Peyer's patch (tissue), 4 donors: ENCODE measurements at places on chromosomes 1 and 21.
A peak's percentile ranks its signal among the peaks of the same experiment; 100 is the strongest.

- no peak for DNase-seq
Observed at GRCh38 chr1:98221923-98222322, 301.1 kb upstream of the DPYD start.

DNA sequence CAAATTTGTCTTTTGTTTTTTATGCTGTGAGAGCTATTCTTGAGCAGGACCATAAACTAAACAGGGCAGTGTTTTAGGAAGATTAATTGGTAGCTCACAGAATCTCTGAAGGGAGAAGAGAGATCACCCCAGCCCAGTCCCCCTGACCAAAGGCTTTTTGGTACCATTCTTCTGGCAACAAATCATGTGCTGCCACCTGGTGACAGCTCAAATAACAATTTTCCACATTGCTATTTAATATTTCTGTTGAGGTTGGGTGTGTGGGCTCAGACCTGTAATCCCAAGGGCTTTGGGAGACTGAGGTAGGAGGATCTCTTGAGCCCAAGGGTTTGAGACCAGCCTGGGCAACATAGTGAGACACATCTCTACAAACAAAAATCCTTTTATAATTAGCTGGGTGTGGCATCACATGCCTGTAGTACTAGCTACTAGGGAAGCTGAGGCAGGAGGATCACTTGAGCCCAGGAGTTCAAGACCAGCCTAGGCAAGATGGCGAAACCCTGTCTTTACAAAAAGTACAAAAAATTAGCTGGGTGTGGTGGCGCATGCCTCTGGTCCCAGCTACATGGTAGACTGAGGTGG is 2.2 kb upstream of the TESK2 start:
- no peak for DNase-seq

GRCh38 chr1:147895123-147895522 is 7.5 kb upstream of the GJA8 start:
- no peak for DNase-seq

- DNase-seq = no peak
Observed at GRCh38 chr1:81937791-81938450, 137.2 kb downstream of the ADGRL2 start.

GRCh38 chr1:36123356-36123755 is 1.7 kb downstream of the COL8A2 start:
- DNase-seq = peak; percentile 61
